ENCODE measurements at places on chromosomes 2 and 18.
A peak's percentile ranks its signal among the peaks of the same experiment; 100 is the strongest.

DNA sequence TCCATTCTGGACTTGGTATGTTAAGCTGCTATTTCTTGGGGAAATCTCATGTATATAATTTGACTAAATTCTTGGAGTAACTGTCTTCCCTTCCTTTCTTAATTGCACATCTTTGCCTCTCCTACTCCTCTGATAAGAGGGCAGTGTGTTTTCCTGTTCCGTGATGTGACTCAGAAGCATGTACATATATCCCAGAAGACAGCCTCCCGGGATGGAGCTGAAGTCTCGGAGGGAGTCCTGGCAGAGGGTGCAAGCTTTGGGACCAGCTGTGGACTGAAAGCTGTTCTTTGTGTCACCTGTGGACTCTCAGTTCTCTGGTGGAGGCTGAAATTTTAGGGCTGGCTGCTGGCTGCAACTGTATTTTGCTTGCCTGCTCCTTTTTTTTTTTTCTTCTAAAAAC is 54.7 kb upstream of the MGAT5 start:
- DNase-seq, result no peak

- no peak for DNase-seq
Observed at GRCh38 chr2:200226451-200227426, 79.8 kb upstream of the SPATS2L start.

- no peak for DNase-seq
Observed at GRCh38 chr2:156343940-156344301, 11.4 kb upstream of the NR4A2 start.

GRCh38 chr2:240462073-240462706 is 26.7 kb downstream of the GPC1 start:
- no peak for DNase-seq

GRCh38 chr2:186751790-186752189 is 57.9 kb downstream of the FAM171B start:
- no peak for DNase-seq

- DNase-seq, result no peak
Observed at GRCh38 chr2:198890490-198890889, 567.2 kb downstream of the SATB2 start.

- DNase-seq, result peak; percentile 52
Observed at GRCh38 chr2:220687231-220687843, 884.8 kb downstream of the EPHA4 start.

GRCh38 chr2:160298960-160299359 is 98.9 kb upstream of the ITGB6 start:
- no peak for DNase-seq

DNA sequence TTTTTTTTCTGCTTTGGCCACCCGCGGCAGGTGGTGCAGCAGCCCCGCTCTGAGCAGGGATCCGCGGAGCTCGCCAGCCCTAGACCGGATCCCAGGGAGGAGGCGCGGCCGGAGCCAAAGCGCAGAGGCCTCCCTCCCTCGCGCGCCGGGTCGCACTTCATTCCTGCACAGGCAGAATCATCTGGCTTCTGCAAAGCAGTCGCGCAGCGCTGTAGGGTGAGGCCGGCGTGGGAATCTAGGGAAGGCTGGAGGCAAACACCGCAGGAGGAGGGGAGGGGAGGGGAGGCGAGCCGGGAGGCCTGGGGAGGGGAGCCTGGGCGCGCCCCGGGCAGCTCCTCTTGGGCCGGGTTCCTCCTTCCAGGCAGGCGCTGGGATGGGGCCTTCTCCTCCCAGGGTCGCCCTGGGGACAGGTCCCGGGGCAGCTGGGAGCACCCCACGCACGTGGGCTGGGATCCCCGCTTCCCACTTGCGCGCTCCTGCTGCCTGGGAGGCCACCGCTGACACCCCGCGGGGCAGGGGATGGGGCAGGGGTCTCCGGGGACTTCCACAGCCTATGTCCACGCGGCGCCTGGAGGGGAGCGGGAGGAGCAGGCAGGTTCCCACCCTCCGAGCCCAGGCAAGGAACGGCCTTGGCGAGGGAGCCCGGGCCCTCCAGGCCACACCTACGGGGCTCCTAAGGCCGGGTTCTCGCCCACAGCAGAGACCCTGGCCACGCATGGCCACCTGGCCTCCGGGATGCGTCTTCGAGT is 45.0 kb downstream of the MBP start:
- DNase-seq, result no peak

DNA sequence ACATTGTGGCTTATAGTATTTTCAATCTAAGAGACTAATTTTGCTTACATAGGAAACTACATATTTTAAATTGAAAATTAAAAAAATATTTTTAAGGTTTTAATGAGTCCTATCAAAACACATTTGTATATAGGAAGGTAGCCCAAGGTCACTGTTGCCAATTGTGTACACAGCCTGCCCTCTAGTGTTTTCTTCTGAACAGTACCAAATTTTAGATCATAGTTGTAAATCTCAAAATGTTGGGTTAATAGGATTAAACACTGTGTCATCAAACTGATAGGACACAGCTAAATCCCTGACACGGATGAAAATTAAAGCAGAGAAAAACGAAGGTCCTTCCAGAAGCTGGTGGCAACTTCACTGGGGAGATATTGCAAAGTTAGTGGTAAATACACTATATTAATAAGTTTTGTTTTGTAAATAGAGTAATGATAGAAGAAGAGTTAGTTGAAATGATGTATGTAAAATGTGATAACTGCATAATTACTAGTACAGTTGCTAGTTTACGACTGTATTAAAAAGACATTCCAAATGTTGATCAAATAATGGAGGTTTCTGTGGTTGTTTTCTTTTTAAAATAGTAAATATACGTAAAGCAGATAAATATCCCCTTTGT is 19.7 kb downstream of the CLUL1 start:
- DNase-seq, result no peak

DNA sequence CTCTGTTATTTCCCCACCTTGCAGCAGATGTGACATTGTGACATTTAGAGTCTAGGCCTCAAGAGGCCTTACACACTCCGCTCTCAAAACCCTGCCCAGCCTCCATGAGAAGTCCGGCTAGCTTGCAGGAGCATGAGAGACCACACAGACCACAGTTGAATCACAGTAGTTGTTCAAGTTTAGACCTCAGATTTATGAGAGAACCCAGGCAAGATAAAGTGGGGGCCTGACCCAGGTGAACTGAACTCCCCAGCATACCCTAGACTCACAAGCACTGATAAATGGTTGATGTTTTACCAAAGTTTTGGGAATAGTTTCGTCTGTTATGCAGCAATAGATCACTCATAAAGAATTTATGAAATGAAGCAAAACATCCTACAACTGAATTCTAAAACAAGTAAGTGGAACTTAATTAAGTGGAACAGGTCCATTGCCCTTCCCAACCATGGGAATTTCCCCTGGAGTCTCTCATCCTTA is 4.7 kb upstream of the STAT1 start:
- no peak for DNase-seq

GRCh38 chr2:239978411-239978810 is 46.7 kb downstream of the NDUFA10 start:
- no peak for DNase-seq

GRCh38 chr2:38406597-38407110 is 29.6 kb upstream of the ATL2 start:
- no peak for DNase-seq

DNA sequence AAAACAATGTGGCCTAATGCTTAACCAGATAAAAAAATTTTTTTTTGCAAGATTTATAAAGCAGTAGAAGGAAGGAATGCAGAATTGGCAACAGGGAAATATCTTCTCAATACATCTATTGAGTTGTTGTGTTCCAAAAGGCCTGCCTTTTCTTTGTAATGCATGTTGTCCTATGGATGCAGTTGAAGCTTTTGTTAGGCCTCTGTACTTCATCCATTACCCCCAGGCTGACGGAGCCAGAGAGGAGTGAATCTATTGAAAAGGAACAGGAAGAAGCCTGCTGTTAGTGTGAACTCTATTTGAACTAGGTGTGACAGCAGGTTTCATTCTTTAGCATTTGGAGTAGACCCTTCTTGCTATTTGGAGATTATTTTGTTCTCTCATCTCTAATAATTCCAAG is 56.5 kb downstream of the MTX2 start:
- no peak for DNase-seq

Data from activated T-helper 1 cell treated with anti-CD3 and anti-CD28 coated beads, Interleukin-2, amount 50 U/mL, for 16 hours (primary cell).